Aorta (tissue), 5 donors: ENCODE measurements at places on chromosomes 5 and 9. TPM values are rescaled to one million over a fixed set of nuclear protein-coding genes. Genes with fewer than 3 reads are reported as not detected.

DNA sequence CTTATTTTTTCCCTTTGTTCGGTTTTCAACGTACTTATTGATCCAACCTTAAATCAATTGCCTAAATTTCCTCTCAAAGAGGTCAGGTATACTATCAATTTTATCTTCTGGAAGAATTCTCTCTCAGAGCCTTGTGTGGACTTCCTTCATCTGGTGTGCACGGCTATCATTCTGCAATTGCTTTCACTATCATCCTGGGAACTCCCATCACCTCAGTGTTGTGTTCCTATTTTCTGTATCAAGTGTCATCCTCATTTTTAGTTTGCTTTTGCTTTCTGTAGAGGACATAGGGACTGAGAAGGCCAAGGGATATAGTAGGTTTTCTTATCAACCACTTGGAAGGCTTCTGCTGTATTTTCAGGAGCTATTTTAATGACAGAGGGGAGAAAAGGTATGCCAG is 11.3 kb downstream of the STOM start:
- H3K27me3 ChIP-seq = no peaks in the 10 kb centered on the region
- H3K4me3 ChIP-seq = no peak overlapping the region

DNA sequence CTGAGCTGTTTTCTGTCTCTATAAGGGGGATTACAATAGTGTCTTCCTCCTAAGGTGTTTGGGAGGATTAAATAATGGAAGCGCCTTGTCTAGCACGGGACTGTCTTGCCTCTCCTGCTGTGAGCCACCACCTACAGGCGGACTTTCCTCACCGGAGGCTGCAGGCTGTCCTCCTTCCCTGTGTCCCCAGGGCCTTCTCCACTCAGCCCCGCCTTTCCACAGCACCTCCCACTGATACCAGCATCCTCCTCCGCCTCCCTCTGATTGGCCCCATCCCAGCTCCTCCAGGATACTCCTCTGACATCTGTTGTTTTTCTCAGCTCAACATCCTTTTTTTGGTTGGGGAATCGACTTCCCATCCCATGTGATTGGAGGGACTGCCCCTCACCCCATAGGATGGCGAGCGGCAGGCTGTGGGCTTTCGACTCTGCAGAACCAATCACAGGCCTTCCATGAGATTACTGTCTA is 851 bp upstream of the ZDHHC12 start:
- no peaks in the 10 kb centered on the region for H3K4me1 ChIP-seq
- H3K36me3 ChIP-seq = no peaks in the 10 kb centered on the region
- H3K27ac ChIP-seq = no peak overlapping the region
- H3K4me3 ChIP-seq = peak overlapping the region; percentile 29

The ADGRD2 gene
- total RNA-seq = not detected

GRCh38 chr5:143251190-143251589 is 152.3 kb downstream of the NR3C1 start:
- H3K36me3 ChIP-seq = no peaks in the 10 kb centered on the region
- H3K4me1 ChIP-seq = no peaks in the 10 kb centered on the region
- no peaks in the 10 kb centered on the region for H3K27me3 ChIP-seq
- DNase-seq = no peak
- H3K4me3 ChIP-seq = no peak overlapping the region

DNA sequence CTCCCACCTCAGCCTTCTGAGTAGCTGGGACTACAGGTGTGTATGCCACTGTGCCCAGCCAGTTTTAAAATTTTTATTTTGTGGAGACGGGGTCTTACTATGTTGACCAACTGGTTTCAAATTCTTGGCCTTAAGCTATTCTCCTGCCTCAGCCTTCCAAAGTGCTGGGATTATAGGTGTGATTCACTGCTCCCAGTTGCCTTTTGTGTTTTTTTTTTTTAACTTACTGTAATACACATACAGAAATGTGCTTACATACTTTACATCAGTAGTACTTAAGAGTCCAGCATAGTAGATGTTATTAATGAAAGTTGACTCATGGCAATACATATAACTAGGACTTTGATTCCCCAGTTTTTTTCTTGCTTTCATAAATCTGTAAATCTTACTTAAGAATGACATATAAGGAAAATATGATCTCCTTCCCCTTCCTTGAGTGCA is 4.7 kb downstream of the MAN2A1 start:
- no peaks in the 10 kb centered on the region for H3K27me3 ChIP-seq
- no peak for DNase-seq
- H3K4me3 ChIP-seq = no peak overlapping the region
- no peaks in the 10 kb centered on the region for H3K36me3 ChIP-seq

The URM1 gene
- 34.0 TPM for total RNA-seq

GRCh38 chr9:5817862-5818261 is 15.1 kb downstream of the ERMP1 start:
- no peak for DNase-seq
- H3K27me3 ChIP-seq = no peaks in the 10 kb centered on the region
- H3K27ac ChIP-seq = no peak overlapping the region
- H3K4me1 ChIP-seq = no peaks in the 10 kb centered on the region

The FBP2 gene
- not detected for total RNA-seq

DNA sequence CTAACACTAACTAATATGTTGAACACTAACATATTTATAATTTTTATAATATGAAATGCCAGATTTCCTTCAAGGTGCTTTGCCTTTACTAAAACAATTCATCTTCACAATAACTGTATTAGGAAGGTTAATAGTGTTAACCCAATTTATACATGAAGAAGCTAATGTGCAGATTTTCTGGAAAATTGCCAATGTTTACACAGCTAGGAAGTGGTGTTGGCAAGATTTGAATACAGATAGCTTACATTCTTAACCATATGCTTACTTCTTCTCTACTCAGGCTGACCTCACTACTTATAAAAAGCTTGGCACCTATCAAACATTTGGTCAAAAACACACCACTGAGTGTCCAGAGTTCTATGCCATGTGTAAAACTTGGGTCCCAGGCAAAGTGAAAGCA is 445.4 kb upstream of the ITGA1 start:
- no peak overlapping the region for H3K4me3 ChIP-seq
- no peaks in the 10 kb centered on the region for H3K36me3 ChIP-seq
- no peaks in the 10 kb centered on the region for H3K4me1 ChIP-seq
- no peak for DNase-seq

DNA sequence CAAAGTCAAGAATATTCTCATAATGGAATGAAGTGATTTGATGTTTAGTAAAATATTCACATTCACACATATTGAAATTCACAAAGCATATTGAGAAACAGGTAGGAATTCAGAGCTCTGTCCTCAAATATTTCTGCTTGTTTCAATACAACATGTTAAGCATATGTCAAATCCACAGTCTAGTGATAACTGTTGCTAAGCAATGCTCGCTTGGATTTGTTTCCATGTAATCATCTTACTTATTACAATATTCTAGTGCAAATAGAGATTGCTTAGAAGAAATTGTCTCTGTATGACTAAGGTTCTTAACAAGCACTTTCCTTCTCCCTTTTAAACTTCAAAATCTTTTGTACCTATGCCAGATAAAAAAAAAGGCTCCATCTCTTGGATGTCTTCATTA is 995.7 kb downstream of the CDH18 start:
- no peak overlapping the region for H3K27ac ChIP-seq
- no peak overlapping the region for H3K4me3 ChIP-seq
- no peaks in the 10 kb centered on the region for H3K36me3 ChIP-seq

DNA sequence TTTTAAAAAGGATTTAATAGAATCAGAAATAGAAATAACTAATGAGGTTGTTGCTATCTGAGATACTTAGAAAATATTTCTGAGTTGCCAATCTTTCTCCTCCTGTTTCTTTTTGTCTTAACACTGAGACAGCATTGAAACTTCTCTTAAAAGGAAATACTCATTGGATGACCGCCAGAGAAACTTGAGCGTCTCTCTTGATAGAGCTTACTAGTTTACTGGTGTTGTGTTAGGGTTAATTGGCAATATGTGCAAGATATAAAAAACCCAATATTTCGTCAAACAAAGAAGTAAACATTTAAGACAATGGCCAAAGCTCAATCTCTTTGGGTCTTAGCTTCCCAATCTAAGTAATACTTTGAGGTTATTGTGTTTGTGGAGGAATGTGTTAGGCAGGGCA is 176.4 kb upstream of the CHD1 start:
- no peak for DNase-seq
- H3K4me1 ChIP-seq = no peaks in the 10 kb centered on the region
- no peaks in the 10 kb centered on the region for H3K27me3 ChIP-seq
- no peak overlapping the region for H3K4me3 ChIP-seq
- no peaks in the 10 kb centered on the region for H3K36me3 ChIP-seq
- no peak overlapping the region for H3K27ac ChIP-seq

DNA sequence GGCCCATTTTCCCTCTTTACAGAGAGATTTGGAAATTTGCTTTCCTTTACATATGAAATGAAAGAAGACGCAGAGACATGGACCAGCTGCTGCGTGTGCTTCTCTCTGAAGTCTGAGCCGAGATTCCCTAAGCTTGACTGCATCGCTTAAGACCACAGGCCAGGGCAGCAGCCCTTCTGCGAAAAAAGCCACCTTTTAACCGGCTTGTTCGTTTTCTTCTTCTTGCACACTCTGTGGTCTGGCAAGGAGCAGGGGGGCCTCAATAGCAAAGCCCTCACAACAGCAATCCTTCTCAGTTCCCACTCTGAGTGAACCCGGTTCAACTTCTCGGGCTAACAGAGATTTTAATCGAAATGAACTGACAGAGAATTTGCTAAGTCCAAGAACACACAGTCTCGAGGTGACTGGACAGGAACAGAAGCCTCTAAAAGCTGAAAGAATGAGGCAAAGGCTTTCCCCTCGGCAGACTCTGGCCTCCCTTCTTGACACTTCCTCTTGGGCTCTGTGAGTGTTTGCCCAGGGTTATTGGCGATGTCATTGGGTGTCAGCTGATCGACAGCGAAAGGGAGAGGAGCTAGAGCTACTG is 512.9 kb upstream of the KLF4 start:
- peaks cover 1% of the 10 kb centered on the region for H3K27me3 ChIP-seq
- H3K36me3 ChIP-seq = no peaks in the 10 kb centered on the region
- H3K4me3 ChIP-seq = no peak overlapping the region
- DNase-seq = peak; percentile 54
- no peak overlapping the region for H3K27ac ChIP-seq

DNA sequence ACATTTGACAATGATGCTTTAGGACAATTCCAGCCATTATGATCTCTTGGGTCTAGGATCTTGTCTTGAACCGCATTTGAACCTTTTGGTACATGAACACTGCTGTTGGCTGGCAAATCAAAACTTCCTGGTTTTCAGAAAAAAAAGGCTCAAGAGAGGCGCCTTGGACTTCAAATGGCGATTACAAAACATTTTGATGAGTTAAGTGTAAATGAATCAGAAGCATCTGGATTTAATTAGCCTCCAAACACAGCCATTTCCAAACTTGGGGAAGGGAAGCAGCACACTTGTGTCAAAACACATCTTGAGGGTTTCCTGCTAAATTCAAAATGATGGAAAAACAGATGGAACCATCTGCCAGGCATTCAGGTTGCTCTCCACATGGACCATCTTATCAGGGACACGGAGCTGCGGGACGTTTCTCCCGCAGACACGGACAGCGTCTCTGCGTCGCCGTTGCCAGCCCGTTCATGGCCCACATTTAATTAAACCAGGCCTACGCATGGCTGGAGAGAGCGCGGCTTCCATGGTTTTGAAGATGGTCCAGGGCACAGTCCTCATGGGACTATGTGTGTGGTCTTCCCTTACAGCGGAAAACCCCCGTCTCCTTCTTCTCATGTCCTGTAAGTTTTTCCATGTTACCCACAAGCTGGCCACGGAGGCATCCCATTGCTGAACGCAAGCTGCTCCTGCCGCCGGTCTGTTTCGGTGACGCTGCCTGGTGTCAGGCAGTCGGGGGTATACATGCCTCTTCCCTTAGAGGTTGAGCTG is 55.8 kb upstream of the PTCH1 start:
- H3K27me3 ChIP-seq = no peaks in the 10 kb centered on the region
- H3K36me3 ChIP-seq = no peaks in the 10 kb centered on the region
- no peaks in the 10 kb centered on the region for H3K4me1 ChIP-seq
- no peak overlapping the region for H3K27ac ChIP-seq
- DNase-seq = no peak
- H3K4me3 ChIP-seq = no peak overlapping the region

- H3K27ac ChIP-seq = no peak overlapping the region
- H3K4me1 ChIP-seq = no peaks in the 10 kb centered on the region
- H3K27me3 ChIP-seq = no peaks in the 10 kb centered on the region
Measured at GRCh38 chr9:31471010-31471409, 913.4 kb upstream of the ACO1 start.

The BARHL1 gene
- not detected for total RNA-seq

- H3K36me3 ChIP-seq = no peaks in the 10 kb centered on the region
- H3K27me3 ChIP-seq = no peaks in the 10 kb centered on the region
- H3K4me1 ChIP-seq = no peaks in the 10 kb centered on the region
- no peak for DNase-seq
- H3K27ac ChIP-seq = no peak overlapping the region
- no peak overlapping the region for H3K4me3 ChIP-seq
Measured at GRCh38 chr9:30048396-30048795, 2336.0 kb upstream of the ACO1 start.

The LCN2 gene
- 0.84 TPM for total RNA-seq

The SRD5A1 gene
- 5.6 TPM for total RNA-seq

The PRRT1B gene
- not detected for total RNA-seq

DNA sequence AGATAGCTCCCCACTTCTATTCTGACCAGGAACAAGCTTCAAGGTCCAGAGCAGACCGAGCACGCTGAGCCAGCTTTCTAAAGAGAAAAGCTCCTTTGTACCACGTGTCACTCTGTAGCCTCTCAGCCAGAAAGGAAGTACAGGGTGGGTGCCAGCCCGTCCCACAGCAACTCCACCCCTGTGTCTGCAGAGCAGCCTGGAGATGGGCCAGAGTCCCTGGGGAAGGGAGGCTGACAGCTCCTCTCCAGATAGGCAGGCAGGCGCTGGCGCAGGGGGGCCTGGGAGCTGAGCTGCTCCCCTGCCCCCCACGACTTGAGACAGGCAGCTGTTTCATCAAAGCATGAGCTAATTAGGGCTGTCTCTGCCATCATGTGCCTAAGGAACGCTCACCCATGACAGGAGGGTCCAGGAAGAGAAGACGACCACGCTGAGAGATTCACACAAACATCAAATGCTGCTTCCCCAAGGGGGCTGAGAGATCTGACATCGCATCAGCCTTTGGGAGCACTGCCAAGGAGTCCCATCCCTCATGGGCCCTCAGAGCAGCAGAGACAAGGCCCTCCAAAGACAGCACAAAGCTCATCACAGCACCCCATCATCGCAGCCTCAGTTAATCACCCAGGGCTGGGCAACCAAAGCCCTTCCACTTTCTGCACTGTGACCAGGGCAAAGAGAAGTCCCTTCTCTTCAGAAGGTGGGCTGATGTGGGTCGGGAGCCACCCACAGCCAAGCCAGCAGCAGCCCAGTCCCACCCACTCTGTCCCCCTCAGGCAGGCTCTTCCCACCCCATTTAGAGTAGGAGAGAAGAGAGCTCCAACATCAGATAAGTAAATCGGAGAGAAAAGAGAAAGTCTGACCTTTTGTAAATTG is 78.5 kb upstream of the LRRTM2 start:
- H3K27me3 ChIP-seq = no peaks in the 10 kb centered on the region
- H3K4me1 ChIP-seq = no peaks in the 10 kb centered on the region
- no peaks in the 10 kb centered on the region for H3K36me3 ChIP-seq
- H3K27ac ChIP-seq = peak overlapping the region; percentile 72
- DNase-seq = peak; percentile 91
- no peak overlapping the region for H3K4me3 ChIP-seq
